ENCODE measurements at places on chromosomes 3 and 15.

DNA sequence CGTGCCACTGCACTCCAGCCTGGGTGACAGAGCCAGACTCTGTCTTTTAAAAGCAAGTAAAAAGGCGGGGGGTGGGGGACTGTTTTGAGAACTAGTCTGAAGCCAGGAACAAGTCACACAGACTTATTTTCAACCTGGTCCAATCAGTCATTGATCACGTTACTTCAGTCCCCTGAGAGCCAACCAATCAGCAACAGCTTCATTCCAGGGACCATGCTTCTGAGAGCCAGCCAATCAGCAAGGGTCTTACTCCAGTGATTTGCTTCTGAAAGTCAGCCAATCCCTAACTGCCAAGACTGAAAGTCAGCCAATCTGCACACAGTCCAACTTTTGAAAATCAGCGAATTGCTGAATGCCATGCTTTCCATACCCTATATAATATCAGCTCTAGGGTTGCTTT lies 48.6 kb upstream of the C15orf39 start:
- peak; percentile 24 for DNase-seq

GRCh38 chr3:141835557-141836229 lies 40.8 kb upstream of the ATP1B3 start:
- no peak for DNase-seq

GRCh38 chr3:16063603-16064002 lies 110.9 kb upstream of the GALNT15 start:
- DNase-seq, result peak; percentile 98

DNA sequence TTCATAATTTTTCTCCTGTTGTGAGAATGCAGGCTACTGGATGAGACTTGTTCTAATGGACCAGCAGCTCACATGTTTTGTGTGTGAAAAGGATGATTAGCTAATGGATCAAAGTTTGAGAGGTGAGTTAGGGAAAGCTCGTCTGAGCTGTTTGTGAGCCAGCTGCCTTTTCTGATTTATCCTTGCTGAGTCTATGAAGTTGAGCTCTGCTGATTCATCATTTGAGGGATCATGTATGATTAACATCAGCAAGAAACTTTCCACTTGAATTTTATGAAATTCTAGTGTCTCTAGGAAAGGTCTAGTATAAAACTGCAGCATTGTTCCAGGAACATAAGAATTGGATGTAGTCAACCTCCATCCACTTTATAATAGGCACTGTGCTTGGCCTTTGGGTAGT lies 698.7 kb downstream of the NTRK3 start:
- DNase-seq, result no peak

DNA sequence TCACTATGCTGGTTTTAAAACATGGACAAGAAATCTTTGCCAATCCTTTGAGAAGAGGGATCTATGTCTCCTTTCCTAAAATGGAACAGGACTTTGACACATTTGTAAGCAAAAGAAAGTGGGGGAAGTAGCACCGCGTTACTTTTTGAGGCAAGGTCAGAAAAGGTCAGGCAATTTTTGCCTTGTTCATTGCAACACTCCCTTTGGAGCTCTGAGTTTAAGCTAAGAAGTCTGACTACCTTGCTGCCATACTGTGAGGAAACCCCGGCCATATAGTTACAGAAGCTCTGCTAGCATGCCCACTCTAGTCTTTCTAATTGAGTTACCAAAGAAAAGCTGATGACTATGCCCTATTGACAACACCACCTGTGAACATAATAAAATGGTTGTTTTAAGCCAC lies 1.4 kb downstream of the FAM227B start:
- DNase-seq, result no peak

DNA sequence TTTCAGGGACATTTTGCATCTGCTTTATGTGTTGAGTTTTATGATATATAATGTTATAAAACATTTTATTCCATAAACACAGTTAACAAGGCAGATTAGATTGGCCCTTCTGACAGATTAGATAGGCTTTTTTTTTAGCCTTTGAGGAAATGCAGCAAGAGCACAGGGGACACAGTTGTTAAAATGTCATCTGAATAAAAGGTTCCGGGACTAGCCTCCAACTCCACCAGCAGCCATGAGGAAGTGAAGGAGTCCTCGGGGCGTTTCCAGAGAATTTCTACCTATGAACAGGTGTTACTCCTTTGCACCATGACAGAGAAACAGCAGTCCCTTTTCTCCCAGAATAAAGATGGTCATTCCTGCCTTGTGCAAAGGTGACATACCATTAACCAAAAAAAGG lies 167.8 kb upstream of the KBTBD8 start:
- no peak for DNase-seq

DNA sequence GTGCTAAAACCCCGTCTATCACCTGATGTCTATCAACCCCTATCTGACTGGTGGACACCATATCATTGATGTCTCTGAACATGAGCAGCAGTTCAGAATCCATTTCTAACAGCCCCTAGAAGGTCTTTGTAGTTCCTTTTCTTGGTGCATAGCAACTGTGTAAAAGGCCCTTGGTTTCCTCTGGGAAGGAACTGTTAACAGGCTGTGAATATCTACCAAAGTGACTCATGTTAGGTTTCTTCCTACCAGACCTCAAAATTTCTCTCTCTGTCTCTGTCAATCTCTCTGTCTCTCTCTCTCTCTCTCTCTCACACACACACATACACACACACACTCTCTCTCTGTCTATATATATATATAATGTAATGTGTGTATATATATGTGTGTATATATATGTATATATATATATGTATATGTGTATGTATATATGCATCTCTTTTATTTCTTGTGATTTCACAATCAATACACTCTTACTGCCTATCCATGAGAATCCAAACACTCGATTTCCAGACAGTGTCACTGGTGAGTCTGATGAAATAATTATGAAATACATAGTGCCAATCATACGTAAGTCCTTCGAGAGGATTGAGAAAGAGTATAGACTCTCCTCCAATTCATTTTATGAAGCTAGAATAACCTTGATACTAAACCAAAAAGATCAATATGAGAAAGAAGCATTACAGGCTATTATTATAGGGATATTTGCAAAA lies 335.9 kb upstream of the SLCO3A1 start:
- DNase-seq, result no peak

DNA sequence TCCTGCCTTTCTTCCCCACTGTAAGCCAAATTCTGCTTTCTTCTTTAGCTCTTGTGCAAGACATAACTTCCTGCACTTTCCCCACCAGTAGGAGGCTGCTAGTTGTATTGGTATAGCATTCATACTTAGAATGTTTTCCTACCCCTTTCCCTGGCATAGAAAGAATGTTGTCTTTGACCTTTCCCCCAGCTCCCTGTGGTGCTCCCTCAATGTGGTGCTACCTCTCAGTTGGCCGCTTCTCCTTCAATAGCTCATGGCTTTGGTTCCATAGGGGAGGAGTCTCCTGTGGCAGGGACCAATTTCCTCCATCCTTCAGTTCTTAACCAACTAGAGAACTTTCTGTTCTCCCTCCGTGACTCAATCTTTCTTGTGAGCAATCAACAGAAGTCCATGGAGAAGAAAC lies 67.5 kb upstream of the AKAP13 start:
- DNase-seq, result no peak

DNA sequence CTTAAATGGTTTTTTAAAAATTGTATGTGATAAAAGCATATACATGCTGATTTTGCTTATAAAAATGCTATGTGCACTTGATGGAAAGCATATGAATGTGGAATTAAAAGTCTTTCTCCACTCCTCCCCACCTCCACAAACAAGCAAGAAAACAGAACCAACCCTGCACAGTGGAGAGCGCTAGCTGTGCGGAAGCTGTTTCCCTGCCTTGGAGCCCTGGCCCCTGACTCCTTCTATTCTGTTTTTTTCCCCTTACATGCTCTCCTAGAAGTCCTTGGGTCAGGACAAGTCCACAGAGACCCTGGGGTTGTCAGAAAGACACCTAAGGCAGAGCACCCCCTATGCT lies 64.2 kb downstream of the BOC start:
- no peak for DNase-seq

DNA sequence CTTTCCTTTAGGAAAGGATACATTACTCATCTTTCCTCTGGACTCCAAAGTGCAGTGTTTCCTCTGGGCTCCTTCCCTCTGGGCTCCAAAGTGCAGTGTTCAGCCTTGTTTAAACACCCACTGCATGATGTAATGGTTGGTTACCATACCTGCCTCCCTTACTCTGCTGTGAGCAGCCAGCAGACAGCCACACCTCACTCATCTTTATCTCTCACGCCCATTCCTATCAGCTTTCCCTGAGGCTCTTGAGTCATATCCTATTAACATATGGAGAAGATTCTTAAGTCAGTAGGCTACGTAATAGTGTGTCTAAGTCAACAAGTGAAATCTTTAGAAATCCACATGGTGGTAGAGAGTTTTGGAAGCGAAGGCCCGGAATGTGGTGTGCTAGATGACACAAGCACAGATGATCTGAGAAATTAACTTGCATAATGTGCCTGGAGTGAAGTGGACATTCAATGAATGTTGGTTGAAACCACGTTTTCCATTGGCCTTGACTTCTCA lies 97.2 kb upstream of the CTNNB1 start:
- no peak for DNase-seq

DNA sequence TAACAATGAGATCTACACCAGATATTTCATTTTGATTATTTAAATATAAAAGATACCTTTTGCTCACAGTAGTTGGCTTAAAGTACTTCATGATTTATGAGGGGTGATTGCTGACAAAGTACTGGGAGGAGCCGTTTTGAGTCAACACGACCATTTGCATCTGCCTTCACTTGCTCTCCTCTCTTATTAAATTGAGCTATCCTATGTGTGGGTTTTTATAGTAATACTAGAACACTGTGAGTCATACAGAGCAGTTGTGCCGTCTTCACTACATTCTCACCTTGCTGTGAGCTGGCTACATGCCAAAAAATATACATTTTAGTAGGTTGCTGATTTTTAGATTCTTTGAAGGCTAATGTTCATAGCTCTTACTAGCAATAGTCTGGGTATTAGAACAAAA lies 161.2 kb downstream of the ALCAM start:
- DNase-seq, result no peak

GRCh38 chr3:195240939-195241338 lies 30.0 kb downstream of the XXYLT1 start:
- DNase-seq, result no peak

GRCh38 chr3:99551520-99551919 lies 86.9 kb upstream of the COL8A1 start:
- no peak for DNase-seq

DNA sequence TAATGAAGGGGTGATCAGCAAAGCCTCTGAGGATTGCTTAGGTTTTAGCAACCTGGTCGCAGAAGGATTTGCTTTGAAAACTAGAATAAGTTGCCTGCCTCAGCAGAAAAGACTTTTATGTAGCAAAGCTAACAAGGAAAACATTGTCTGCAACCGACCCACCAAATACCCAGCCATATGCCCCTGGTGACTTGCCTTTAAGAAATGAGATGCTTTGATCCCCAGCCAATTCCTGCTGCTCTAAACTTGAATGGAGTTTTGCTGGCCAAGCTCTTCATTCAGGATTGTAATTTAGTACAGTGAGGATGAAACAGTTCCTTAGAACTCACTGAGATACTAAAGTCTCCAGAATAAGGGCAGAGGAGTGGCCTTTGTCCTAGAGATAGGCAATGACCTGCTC lies 139.8 kb upstream of the PROK2 start:
- no peak for DNase-seq

DNA sequence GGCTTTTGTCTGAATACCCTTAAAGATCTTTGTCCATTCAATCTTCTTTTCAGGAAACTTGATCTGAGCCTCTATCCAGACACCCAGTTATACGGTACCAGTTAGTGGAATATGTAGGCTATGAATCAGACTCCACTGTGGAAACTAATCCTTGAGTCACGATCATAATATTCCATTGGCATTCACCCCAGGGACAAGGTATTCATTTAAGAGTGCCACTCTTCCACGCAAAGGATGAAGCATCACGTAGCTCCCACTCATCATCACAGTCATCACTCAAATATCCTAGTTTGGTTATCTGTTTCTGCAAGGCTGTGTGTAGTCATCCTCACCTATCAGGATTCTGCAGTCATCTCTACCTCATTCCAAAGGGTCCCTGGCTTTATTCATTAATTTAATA lies 85.6 kb downstream of the NEDD4 start:
- DNase-seq, result no peak

DNA sequence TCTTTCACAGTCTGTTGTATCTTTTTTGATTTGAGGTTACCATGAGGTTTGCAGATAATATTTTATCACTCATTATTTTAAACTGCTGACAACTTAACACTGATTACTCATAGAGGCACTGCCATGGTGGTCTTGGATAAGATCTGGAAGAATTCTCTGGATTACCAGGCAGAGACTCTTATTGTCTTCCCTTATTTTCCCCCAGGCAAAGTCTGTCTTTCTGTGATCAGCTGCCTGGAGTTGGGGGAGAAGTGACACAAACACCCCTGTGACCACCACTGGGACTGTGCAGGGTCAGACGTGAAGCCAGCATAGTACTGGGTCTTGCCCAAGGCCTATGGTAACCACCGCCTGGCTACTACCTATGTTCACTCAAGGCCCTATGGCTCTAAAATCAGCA lies 4.7 kb downstream of the PATL2 start:
- no peak for DNase-seq

- no peak for DNase-seq
These were observed 212.7 kb upstream of the PPP2R3A start for GRCh38 chr3:135752851-135753250.

All from globus pallidus (tissue), 1 donor.